ENCODE measurements at places on chromosomes 1 and 21. TPM values are rescaled to one million over a fixed set of nuclear protein-coding genes. Genes with fewer than 3 reads are reported as not detected.

The AQP10 gene
- not detected for total RNA-seq

The TMPRSS15 gene
- not detected for total RNA-seq

The NLRP3 gene
- 0.58 TPM for total RNA-seq

The COL9A2 gene
- total RNA-seq = not detected

The MANEAL gene
- total RNA-seq = 2.5 TPM

The MX2 gene
- total RNA-seq = 0.69 TPM

The CFHR1 gene
- not detected for total RNA-seq

The CFAP74 gene
- total RNA-seq = not detected

The LRRN2 gene
- not detected for total RNA-seq

The IL20 gene
- total RNA-seq = not detected

The C1QB gene
- not detected for total RNA-seq

GRCh38 chr1:240562111-240562590 lies 49.8 kb downstream of the GREM2 start:
- DNase-seq = peak; percentile 63

- no peak for DNase-seq
Measured at GRCh38 chr1:178461104-178461503, 35.7 kb downstream of the CLEC20A start.

- no peak for DNase-seq
Measured at GRCh38 chr1:9121496-9122409, 7.1 kb downstream of the GPR157 start.

GRCh38 chr1:23168079-23168444 lies 594 bp downstream of the LUZP1 start:
- DNase-seq = no peak

GRCh38 chr1:45340816-45341466 lies 701 bp upstream of the MUTYH start:
- peak; percentile 30 for DNase-seq

GRCh38 chr21:41360072-41360821 lies 1.6 kb upstream of the MX2 start:
- no peak for DNase-seq

DNA sequence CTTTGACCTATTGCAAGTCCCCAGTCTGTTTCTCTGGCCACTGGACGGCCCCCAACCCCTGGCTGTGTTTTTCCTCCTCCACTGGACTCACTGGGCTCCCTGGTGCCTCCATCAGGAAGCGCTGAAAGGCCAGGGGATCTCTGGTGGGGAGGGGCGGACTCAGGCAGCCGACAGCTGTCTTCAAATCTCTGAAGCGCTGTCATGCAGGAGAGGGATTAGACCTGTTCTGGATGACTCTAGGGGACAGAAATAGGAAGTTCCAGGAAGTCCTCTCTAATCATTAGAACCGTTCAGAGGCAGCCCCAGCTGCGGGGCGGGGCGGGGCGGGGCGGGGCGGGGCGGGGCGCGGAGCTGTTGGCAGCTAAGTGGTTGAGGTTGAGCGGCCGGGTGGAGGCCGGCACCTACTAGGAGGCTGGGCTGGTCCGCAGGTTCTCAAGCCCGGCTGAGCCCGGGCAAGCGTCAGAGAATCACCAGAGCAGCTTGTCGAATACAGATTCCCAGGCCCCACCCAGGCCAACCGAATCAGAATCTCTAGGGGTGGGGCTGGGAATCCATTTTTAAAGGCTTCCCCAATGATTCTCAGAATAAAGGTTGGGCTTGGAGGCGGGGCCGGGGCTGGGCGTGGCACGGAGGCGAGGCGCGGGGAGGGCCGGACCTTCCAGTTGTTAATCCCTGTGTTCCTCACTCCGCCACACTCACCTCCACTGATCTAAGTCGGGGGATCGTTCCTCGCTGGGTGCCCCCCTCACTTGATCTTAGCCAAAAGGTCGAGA lies 11.4 kb upstream of the PHLDA3 start:
- peak; percentile 91 for DNase-seq

DNA sequence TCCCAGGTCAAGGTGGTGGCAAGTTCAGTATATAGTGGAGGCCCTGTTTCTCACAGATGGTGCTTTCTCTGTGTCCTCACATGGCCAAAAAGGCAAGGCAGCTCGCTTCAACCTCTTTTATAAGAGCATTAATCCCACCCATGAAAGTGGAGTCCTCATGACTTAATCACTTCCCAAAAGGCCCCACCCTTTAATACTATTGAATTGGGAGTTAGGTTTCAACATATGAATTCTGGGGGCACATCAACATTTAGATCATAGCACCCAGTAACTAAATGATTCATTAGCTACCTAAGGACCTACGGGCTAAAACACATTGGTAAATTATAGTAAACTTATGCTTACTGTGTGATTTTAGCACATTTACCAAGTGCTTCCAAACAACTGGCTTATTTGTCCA lies 317.9 kb downstream of the LTN1 start:
- DNase-seq = no peak

GRCh38 chr21:21102896-21103295 lies 104.7 kb downstream of the NCAM2 start:
- DNase-seq = no peak

- no peak for DNase-seq
Measured at GRCh38 chr1:204626381-204626780, 59.2 kb downstream of the LRRN2 start.

- no peak for DNase-seq
Measured at GRCh38 chr1:237146241-237146640, 104.3 kb downstream of the RYR2 start.

GRCh38 chr1:61397495-61397894 lies 315.1 kb downstream of the NFIA start:
- no peak for DNase-seq

DNA sequence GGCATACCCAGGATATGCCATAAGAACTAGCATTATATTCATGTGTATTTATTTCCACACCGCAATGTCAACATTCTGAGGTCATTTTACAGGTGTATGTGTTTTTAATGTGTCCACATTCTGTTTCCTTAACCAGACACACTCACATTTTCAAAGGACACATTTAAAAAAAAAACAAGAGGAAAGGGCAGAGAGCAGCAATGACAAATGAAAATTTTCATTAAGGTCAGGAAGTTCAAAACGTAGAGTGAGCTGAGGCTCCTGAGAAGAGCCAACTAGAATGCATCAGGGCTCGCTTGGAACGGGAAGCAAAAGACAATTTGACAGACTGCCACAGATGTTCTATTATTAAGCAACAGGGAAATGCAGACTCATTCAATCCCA lies 4.8 kb upstream of the GNPAT start:
- peak; percentile 92 for DNase-seq

DNA sequence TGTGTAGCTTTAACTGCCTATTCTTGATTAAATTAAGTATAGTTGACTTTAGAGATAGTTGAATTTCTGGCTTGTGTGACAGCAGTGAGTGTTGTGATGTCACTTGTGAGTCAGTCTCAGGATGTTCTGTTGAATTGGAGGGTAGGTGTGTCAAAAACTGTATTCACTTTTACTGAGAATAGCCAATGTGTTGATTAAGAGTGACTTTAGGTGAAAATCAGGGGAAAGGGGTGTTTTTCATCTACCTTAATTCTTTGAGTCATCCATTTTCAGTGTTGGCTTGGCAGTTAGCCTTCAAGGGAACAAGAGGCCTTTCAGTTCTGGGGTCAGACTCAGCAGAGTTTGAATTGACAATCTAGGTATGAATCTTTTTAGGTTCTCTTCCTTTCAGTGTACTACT lies 75.9 kb downstream of the CDC14A start:
- no peak for DNase-seq

- DNase-seq = no peak
Measured at GRCh38 chr1:37399205-37399604, 75.2 kb upstream of the ZC3H12A start.

DNA sequence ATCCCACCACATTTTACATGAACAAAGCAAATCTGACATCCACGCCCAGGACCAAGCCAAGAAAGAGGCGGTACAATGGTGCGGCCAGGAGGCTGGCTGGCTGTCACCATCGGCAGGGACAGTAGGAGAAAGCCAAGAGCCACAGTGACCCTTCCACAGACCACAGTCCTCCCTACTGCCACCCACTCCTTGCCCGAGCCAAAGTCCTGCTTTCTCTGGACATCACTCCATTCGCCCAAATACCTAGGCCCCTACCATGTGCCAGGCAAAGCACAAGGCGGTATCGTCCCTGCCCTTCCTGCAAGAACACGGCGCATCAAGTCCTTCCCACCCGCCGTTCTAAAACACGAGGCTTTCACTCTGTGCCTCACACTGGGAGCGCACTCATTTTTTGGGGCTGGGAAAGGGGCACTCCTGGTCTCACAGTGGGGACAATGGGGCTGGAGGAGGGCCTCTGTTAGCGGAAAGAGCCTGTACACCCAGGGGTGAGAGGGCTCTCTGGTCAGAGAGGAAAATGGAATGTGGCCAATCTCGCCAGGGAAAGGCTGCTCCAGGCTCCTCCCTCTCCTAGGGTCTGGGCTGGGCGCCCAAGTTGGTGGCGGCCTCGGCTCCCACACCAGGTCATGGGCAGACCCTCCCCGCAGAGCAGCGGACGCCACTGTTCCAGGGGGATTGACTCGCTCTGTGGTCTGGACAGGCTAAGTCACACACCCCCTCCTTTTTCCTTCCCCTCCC lies 26.5 kb downstream of the SSBP3 start:
- DNase-seq = no peak

- no peak for DNase-seq
Measured at GRCh38 chr1:96234299-96234698, 487.3 kb upstream of the PTBP2 start.
